Vagina (tissue), 2 donors: ENCODE measurements at places on chromosomes 12 and 14. TPM values are rescaled to one million over a fixed set of nuclear protein-coding genes. Genes with fewer than 3 reads are reported as not detected.

Gene PFKM
- total RNA-seq, result 29.0 TPM

Gene PRPH
- total RNA-seq, result 17.2 TPM

Gene POTEM
- not detected for total RNA-seq

Gene PRH2
- not detected for total RNA-seq

Gene CCDC38
- total RNA-seq, result not detected

Gene ADGRD1
- total RNA-seq, result 35.8 TPM

Gene SALL2
- 9.8 TPM for total RNA-seq

Gene TMTC1
- 63.8 TPM for total RNA-seq

Gene IL26
- not detected for total RNA-seq

Gene TDRD9
- 0.74 TPM for total RNA-seq

Gene STYK1
- total RNA-seq, result 6.4 TPM

Gene C3AR1
- total RNA-seq, result 6.4 TPM

Gene ACTR10
- total RNA-seq, result 42.2 TPM

Gene OR10G3
- total RNA-seq, result not detected

Gene TMPRSS12
- total RNA-seq, result not detected

Gene CLEC6A
- total RNA-seq, result not detected

Gene SSPN
- 44.7 TPM for total RNA-seq

Gene CLEC1B
- total RNA-seq, result not detected

Gene AVPR1A
- total RNA-seq, result 9.8 TPM

Gene LMBR1L
- 53.3 TPM for total RNA-seq

Gene RTN1
- 24.8 TPM for total RNA-seq

Gene CRIP1
- total RNA-seq, result 7.6 TPM

Gene NT5DC3
- total RNA-seq, result 5.2 TPM

Gene DDX55
- 16.5 TPM for total RNA-seq

Gene RIMBP2
- 0.25 TPM for total RNA-seq

Gene OXA1L
- 90.8 TPM for total RNA-seq

Gene PZP
- total RNA-seq, result not detected

Gene TAS2R13
- 7.1 TPM for total RNA-seq

Gene CPNE6
- total RNA-seq, result not detected

Gene SNRPF
- total RNA-seq, result 4.9 TPM

Gene ISM2
- 3.9 TPM for total RNA-seq

Gene HPD
- total RNA-seq, result not detected

Gene FAM90A1
- not detected for total RNA-seq

Gene PTCSC3
- total RNA-seq, result not detected

Gene TMEM132C
- 20.6 TPM for total RNA-seq

Gene SERPINA9
- total RNA-seq, result 2.0 TPM

Gene A2M
- 274 TPM for total RNA-seq

Gene PLXNC1
- 14.2 TPM for total RNA-seq

Gene ENDOU
- 21.4 TPM for total RNA-seq

Gene COX8C
- total RNA-seq, result not detected

Gene HOXC9
- not detected for total RNA-seq

Gene CRY1
- 18.7 TPM for total RNA-seq

Gene GSKIP
- 8.1 TPM for total RNA-seq

Gene DACT1
- 9.8 TPM for total RNA-seq

Gene ZNF84
- 24.6 TPM for total RNA-seq

Gene SMCO2
- not detected for total RNA-seq

Gene RNASE1
- total RNA-seq, result 174 TPM

Gene TBX5
- not detected for total RNA-seq

Gene KLRB1
- 1.5 TPM for total RNA-seq

Gene TSPAN19
- total RNA-seq, result not detected

Gene GPATCH2L
- 34.6 TPM for total RNA-seq

Gene CCDC197
- not detected for total RNA-seq

Gene TCP11L2
- 47.1 TPM for total RNA-seq

Gene MYF5
- not detected for total RNA-seq

Gene INHBC
- not detected for total RNA-seq

Gene SYT1
- total RNA-seq, result 13.3 TPM

Gene SERPINA4
- not detected for total RNA-seq

Gene SLC38A1
- 44.7 TPM for total RNA-seq

Gene G2E3
- 7.4 TPM for total RNA-seq
